GM23338 (cell line): ENCODE measurements at places on chromosomes 7 and 10. TPM values are rescaled to one million over a fixed set of nuclear protein-coding genes. Genes with fewer than 3 reads are reported as not detected.

The CDH23 gene
- 4.3 and 6.2 TPM in 2 replicates for total RNA-seq

The INSIG1 gene
- total RNA-seq, result 106 and 131 TPM in 2 replicates

DNA sequence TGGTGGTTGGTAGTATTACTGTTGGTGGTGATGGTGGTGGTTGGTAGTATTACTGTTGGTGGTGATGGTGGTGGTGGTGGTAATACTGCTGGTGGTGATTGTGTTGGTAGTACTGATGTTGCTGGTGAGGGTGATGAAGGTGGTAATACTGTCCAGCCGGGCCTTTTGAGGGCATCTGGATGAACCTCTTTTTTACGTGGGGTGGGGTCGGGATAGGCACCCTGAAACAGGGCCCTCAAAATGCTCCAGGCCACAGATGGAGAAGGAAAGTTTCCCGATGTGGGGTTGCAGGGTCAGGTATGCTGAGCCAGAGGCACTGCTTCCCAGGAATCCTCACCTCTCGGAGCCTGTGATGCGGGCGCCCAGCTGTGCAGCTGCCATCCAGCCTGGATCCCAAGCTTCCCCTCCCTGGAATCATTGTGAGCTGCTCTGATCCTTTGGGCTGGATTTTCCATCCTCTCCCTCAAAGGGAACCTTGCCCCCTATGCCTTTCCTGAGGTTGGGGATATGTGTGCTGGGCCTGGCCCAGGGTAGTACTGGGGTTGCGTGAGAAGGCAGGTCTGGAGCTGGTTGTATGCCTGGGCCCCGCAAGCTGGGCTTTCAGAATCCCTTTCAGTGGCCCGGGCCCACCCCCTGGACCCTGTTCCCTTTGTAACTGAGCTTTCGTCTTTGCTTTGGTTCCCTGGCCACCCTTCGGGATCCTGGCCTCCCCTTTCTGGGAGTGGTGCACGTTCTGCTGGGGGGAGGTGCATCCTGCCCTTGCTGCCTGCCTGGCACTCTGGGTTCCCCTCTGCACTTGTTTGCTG is 43.3 kb downstream of the DOCK1 start:
- no peaks in the 10 kb centered on the region for H3K27me3 ChIP-seq
- DNase-seq, result no peak

DNA sequence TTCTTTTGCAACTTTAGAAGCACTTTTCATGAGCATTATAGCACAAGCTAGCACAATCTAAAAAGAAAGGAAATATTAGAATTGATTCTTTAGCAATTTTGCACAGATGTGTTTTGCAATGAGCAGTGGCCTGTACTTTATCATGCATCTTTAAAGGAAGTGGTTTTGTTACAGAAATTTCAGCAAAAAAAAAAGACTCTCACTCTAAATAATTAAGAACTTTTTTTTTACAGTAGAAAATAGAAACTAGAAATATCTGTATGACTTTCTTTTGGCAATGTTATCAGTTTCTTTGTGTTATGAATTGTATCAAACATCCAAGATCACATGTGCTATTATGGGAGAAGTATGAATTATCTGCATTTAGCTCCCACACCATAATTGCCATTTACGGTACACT is 195.7 kb upstream of the KLF6 start:
- H3K4me3 ChIP-seq, result no peak overlapping the region
- no peak overlapping the region for H3K27ac ChIP-seq
- H3K36me3 ChIP-seq, result peaks cover 4% of the 10 kb centered on the region; the same call in 1 of the 2 replicates

GRCh38 chr7:122013065-122013464 is 131.0 kb downstream of the AASS start:
- no peaks in the 10 kb centered on the region for H3K4me1 ChIP-seq
- no peak overlapping the region for H3K27ac ChIP-seq
- DNase-seq, result no peak

DNA sequence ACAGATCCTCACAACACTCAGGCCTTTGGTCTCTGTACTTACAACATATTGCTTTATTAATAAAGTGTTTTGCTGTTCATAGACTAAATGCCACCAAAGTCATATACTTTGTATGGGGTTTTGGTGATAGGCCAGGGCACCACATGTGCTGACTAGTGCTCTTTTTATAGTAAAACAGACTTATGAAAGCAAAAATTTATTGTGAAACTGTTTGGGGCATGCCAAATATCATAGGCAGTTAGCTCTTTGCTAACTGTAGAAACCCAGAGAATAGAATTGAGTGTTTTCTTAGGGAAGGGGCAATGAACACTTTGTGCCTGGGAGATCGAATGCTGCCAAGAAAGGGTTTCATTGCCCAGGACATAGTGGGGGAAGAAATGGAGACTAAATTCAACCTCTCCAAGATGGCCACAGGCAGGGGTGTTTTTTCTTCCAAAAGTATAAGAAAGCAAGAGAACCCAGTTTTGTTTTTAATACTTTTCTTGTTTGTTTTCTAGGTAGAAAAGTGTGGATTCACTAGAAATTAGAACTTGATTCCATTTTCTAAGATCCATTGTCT is 142.7 kb downstream of the TRIL start:
- H3K27me3 ChIP-seq, result no peaks in the 10 kb centered on the region
- no peak overlapping the region for H3K4me3 ChIP-seq
- H3K27ac ChIP-seq, result no peak overlapping the region
- no peaks in the 10 kb centered on the region for H3K36me3 ChIP-seq

The GTF2IRD2 gene
- 0.45 and 0.74 TPM in 2 replicates for total RNA-seq

DNA sequence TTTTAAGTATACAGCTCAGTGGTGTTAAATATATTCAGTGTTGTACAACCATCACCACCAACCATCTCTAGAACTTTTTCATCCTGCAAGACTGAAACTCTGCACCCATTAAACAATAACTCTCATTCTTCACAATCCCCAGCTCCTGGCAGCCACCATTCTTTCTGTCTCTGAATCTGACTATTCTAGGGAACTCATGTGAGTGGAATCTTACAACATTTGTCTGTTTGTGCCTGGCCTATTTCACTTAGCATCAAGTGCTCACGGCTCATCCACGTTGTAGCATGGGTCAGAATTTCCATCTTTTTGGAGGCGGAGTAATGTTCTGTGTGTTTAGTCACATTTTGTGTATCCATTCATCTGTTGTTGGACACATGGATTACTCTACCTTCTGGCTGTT is 40.8 kb upstream of the PFKFB3 start:
- H3K27me3 ChIP-seq, result no peaks in the 10 kb centered on the region
- no peak overlapping the region for H3K4me3 ChIP-seq
- H3K4me1 ChIP-seq, result peaks cover 9% of the 10 kb centered on the region; the same call in 1 of the 2 replicates
- H3K27ac ChIP-seq, result no peak overlapping the region
- H3K36me3 ChIP-seq, result no peaks in the 10 kb centered on the region

The ASAH2 gene
- 0.04 and 0.17 TPM in 2 replicates for total RNA-seq

- no peaks in the 10 kb centered on the region for H3K27me3 ChIP-seq
- no peaks in the 10 kb centered on the region for H3K36me3 ChIP-seq
- no peak overlapping the region for H3K27ac ChIP-seq
- no peak for DNase-seq
These were observed 101.2 kb upstream of the PFKP start for GRCh38 chr10:2966134-2966533.

GRCh38 chr7:149430192-149430591 is 30.7 kb downstream of the ZNF777 start:
- no peak for DNase-seq
- peaks cover 4% of the 10 kb centered on the region; the same call in 1 of the 2 replicates for H3K4me1 ChIP-seq
- no peak overlapping the region for H3K4me3 ChIP-seq
- no peaks in the 10 kb centered on the region for H3K36me3 ChIP-seq
- H3K27me3 ChIP-seq, result peaks cover 48% of the 10 kb centered on the region

The UPK3BL1 gene
- 10.6 and 12.6 TPM in 2 replicates for total RNA-seq

DNA sequence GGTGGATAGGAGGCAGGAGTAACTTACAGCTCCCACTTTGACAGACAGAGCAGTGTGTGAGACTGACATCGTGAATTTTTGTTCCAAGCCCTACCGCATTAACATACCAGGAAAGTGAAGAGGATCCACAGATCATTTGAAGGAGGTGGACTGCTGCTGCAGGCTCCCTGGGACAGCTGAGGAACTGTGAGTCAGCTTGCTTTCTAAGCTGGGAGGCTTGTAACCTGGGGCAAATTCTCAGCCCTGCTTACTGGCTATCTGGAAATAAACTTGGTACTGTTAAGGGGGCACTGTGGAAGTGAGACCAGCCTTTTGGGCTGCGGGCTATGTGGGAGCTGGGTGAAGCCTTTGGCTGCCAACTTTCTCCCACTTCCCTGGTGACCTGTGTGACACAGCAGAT is 1202.5 kb downstream of the DNAJB9 start:
- no peaks in the 10 kb centered on the region for H3K4me1 ChIP-seq
- H3K4me3 ChIP-seq, result no peak overlapping the region
- no peak for DNase-seq
- no peaks in the 10 kb centered on the region for H3K27me3 ChIP-seq

DNA sequence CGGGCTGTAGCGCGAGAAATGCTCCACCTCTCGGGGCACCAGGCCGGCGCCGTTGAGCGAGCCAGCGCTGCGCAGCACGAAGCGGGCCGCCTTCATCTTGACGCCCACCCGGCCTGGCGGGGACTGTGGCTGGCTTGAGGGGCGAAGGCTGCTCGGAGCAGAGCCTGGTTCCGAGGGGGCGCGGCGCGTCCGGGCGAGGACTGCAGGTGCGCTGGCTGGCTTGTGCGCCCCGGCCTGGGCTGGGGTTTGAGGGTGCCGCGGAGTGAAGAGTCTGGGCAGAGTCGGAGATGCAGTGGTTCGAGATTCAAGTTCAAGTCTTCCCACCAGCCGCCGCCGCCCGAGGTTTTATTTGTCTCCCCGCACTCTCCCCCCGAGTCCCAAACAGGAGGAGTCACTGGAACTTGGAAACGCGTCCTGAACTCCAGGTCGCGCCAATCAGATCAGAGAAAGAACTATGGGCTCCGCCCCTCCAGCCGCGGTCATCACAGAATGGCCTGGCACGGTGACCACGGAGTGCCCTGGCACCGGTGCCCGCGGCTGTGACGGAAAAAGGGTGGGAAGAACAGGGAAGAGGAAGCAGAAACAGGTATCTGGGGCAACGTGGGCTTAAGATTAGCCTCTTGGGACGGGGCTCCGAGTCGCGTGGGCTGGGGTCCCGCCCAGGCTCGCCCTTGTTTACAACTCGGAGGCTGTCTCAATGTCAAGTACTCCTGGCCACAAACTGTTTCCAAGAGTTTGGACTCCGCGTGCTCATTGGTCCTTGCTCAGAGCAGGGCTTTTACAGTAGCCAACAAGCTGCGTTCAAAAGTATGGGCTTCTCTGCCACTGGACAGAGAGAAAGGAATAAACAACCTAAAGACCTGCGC is at the start of gene PDK4:
TSS of gene PDK4 (minus strand) at position 319 of the 866 bp plus-strand sequence. CDS start at position 96, 223 bp downstream.
- DNase-seq, result peak; percentile 80
- H3K36me3 ChIP-seq, result no peaks in the 10 kb centered on the region
- H3K27me3 ChIP-seq, result peaks cover 27% of the 10 kb centered on the region

The ARID5B gene
- total RNA-seq, result 1.3 and 1.5 TPM in 2 replicates

DNA sequence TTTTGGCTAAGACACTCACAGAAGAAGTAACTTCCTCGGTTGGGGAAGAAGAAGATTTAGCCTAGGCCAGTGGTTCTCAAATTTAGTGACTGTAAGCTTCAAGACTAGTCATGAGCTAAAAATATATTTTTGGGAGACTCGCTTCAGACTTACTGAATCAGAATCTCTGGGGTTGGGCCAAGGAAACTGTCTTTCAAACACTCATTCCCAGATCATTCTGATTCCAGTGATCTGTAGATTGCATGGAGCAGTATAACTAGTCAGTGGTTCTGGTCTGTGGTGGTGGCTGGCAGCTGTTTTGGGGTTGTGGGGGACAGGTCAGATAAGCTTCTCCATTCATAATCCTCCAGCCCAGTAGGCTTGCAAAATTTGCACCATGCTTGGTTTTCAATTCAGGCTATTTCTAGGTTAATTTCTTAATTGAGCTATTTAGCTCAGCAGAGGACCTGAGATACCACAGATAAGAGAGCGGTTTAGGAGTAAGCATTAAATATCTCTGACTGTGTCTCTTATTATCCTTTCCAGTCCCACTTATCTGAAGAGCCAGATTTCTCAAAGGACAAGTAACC is 3.8 kb upstream of the KAT6B start:
- H3K27me3 ChIP-seq, result no peaks in the 10 kb centered on the region
- H3K4me3 ChIP-seq, result no peak overlapping the region
- H3K4me1 ChIP-seq, result peaks cover 14% of the 10 kb centered on the region
- H3K36me3 ChIP-seq, result no peaks in the 10 kb centered on the region
- no peak overlapping the region for H3K27ac ChIP-seq

- no peaks in the 10 kb centered on the region for H3K27me3 ChIP-seq
- H3K36me3 ChIP-seq, result peaks cover 4% of the 10 kb centered on the region; the same call in 1 of the 2 replicates
- no peak overlapping the region for H3K27ac ChIP-seq
- no peaks in the 10 kb centered on the region; the same call in 1 of the 2 replicates for H3K4me1 ChIP-seq
- peak overlapping the region; percentile 66 for H3K4me3 ChIP-seq
- no peak for DNase-seq
These were observed 918 bp downstream of the CALHM2 start for GRCh38 chr10:103451091-103451813.

The HOXA11 gene
- total RNA-seq, result not detected in 2 replicates

DNA sequence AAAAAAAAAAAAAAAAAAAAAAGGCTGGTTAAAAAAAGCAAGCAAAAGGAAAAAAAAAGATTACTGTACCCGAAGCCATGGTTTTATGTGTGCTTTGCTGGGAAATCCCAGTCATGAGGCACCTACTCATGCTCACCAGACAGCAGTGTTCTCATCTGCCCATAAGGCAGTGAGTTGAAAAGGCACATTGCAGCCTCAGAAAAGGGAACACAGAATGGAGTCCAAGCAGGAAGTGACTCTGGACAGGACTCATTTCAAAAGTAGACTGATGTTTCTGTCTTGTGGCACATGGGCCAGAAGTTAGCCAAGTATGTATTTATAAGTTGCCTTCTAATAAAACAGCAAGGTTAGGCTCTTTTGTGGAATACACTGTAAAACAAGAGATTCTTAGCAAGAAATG is 40.2 kb downstream of the PDSS1 start:
- no peak overlapping the region for H3K27ac ChIP-seq
- no peaks in the 10 kb centered on the region for H3K27me3 ChIP-seq
- no peak for DNase-seq
- H3K4me1 ChIP-seq, result no peaks in the 10 kb centered on the region
- peaks cover 15% of the 10 kb centered on the region; the same call in 1 of the 2 replicates for H3K36me3 ChIP-seq
- H3K4me3 ChIP-seq, result no peak overlapping the region

DNA sequence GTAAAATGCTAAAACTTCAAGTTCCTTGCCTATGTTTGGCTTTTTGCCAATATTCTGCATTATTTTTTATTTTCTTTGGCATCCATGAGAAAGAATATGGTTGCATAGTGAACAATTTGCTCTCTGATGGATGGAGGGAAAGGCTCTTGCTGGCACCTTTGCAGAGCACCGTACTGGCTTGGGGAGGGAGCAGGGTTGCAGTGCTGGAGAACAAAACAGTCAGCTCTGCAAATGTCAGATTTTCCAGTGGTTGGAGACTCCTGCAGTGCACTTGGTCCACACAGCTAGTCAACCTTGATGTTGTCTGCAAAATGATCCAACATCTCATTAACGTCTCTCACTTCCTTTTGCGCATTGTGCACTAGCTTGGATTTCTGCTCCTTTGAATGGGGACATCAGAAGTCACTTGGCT is 100.8 kb downstream of the ANLN start:
- DNase-seq, result no peak
- no peak overlapping the region for H3K27ac ChIP-seq
- H3K36me3 ChIP-seq, result no peaks in the 10 kb centered on the region
- H3K4me3 ChIP-seq, result no peak overlapping the region
- no peaks in the 10 kb centered on the region for H3K4me1 ChIP-seq

GRCh38 chr10:79436066-79436849 is 9.2 kb downstream of the ZCCHC24 start:
- H3K27ac ChIP-seq, result no peak overlapping the region
- no peaks in the 10 kb centered on the region; the same call in 1 of the 2 replicates for H3K36me3 ChIP-seq
- H3K4me3 ChIP-seq, result no peak overlapping the region
- H3K4me1 ChIP-seq, result no peaks in the 10 kb centered on the region; the same call in 1 of the 2 replicates
- no peaks in the 10 kb centered on the region for H3K27me3 ChIP-seq
- DNase-seq, result no peak

- no peak for DNase-seq
- H3K27ac ChIP-seq, result no peak overlapping the region
- no peaks in the 10 kb centered on the region for H3K27me3 ChIP-seq
- H3K4me1 ChIP-seq, result peaks cover 14% of the 10 kb centered on the region
- peaks cover 22% of the 10 kb centered on the region for H3K36me3 ChIP-seq
These were observed 9.9 kb upstream of the MYO1G start for GRCh38 chr7:44988701-44989100.
